ENCODE measurements at places on chromosomes 6 and 20.

GRCh38 chr6:98695091-98695801 is 139.1 kb upstream of the POU3F2 start:
- DNase-seq: no peak

- no peak for DNase-seq
Measured at GRCh38 chr20:50887576-50887975, 43.7 kb downstream of the ADNP start.

- DNase-seq: no peak
Measured at GRCh38 chr6:127182501-127182900, 64.0 kb downstream of the RSPO3 start.

DNA sequence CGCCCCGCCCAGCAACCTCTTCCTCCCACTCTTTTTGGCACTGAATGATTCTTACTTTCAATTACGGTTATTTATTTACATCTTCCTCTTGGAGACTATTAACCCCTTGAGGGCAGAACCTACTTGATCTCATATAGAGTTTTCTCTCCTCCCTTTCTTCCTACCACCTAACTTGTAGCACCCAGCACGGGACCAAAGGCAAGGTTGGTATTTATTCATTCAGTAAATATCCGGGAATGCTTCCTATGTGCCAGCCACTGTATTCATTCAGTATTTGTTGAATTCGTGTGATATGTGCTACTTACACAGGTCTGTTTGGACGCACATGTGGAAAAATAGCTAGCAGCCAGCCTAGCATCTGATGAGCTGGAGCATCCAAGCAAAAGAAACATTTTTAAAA is 1.3 kb upstream of the CNKSR3 start:
- DNase-seq: no peak

- peak; percentile 85 for DNase-seq
Measured at GRCh38 chr6:154258064-154258757, 98.4 kb downstream of the IPCEF1 start.

GRCh38 chr20:23050076-23050838 is 785 bp upstream of the THBD start:
- DNase-seq: peak; percentile 73

DNA sequence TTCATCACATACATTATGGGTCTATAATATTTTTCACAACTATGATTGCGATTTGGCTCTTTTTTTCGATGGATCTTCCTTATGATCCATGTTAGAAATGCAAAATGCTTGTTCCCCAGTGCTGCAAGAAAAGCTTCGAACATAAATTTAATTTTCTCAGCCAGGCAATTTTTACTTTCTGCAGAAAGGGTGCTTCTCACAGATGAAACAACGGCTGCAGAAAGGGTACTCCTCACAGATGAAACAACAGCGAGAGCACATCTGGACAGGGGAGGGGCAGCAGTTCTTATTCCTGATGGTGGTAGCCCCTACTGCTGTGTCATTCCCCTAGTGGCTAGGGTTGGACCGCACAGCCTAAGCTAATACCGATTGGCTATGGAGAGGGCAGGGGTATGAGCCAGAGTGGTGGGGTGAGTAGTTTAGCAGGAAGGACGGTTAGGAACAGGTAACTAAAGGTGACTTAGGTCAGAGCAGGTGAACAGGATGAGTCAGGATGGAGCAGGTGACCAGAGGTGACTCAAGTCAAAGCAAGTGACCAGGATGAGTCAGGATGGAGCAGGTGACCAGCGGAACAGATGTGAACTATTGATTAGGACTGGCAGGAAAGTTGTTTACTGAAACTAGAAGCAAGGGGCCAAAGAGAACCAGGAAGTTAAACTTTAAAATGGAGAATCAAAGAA is 13.4 kb upstream of the TREML4 start:
- no peak for DNase-seq

GRCh38 chr20:2932498-2932897 is 59.2 kb downstream of the PTPRA start:
- DNase-seq: no peak

- no peak for DNase-seq
Measured at GRCh38 chr6:13226071-13226470, 102.3 kb downstream of the TBC1D7 start.

- peak; percentile 43 for DNase-seq
Measured at GRCh38 chr20:9912858-9913434, 74.1 kb upstream of the PAK5 start.

DNA sequence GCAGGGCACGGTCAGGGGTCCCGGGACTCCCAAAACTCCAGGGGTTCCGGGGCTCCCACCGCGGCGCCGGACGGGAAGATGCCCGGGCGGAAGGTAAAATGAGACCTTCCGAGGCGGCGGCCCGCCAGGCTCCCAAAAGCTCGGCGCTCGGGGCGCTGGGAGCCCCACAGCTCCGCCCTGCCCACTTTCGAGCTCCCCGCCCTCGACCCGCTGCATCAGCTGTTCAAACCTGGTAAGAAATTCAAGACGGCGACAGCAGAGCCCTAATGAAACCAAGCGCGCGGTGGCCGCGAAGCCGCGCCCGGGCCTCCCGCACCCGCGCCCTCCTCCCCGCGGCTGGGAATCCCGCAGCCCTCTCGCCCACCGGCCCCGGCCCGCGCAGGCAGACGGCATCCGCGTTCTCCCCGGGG is 369 bp downstream of the SLC4A11 start:
- peak; percentile 59 for DNase-seq

DNA sequence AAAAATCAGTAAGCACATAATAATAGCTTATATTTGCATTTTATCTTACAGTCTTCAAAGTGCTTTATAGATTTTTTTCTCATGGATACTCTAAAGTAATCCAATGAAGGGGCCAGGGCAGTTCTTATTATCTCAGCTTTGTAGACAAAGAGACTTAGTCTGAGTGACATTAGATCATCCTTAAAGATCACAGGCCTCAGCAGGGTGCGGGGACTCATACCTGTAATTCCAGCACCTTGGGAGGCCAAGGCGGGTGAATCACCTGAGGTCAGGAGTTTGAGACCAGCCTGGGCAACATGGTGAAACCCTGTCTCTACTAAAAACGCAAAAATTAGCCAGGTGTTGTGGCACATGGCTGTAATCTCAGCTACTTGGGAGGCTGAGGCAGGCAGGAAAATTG is 14.5 kb downstream of the FERMT1 start:
- no peak for DNase-seq

DNA sequence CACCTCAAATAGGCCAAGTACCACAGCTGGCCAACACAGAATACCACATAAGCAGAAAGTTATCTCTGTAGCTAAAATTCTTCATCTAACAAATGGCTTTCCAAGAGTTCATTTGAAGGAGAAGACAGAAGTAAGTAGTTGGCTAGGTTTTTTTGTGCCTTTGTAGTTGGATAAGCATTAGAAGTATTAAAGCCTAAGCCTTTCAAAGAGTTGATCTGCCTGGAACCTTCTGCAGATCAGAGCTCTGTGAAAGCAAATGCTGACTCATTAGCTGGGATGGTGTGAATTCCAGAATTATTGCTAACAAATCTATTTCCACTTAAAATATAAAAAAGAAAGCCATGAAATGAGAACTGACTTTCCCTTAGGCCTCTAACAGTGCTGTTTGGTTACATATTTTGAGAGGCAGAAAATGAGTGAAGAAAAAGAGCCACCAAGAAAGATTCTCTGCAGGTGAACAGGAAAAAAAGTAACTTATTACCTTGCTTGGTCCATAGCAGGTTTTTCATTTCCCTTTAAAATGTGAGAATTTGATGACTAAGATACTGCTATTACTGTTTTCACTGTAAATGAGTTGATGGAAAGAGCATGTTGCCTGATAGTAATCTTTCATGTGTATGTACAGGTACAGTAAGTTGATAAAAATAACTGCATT is 763.2 kb upstream of the FLRT3 start:
- DNase-seq: no peak

DNA sequence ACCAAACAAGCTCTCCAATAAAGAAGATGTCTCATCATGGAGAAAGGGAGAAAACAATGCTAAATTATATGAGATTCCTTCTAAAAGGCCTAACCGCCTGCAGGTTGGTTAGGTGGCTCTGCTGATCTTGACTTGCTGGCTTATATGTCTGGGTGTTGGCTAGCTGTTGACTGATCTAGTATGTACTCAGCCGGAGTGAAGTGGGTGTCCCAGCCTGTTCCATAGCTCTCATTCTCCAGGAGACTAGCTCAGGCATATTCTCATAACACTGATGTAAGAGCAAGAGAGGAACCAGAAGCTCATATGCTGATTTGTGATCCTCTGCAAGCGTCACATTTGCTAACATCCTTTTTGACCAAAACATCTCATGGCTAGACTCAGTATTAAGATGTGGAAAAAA is 473.0 kb downstream of the BMP2 start:
- DNase-seq: no peak

DNA sequence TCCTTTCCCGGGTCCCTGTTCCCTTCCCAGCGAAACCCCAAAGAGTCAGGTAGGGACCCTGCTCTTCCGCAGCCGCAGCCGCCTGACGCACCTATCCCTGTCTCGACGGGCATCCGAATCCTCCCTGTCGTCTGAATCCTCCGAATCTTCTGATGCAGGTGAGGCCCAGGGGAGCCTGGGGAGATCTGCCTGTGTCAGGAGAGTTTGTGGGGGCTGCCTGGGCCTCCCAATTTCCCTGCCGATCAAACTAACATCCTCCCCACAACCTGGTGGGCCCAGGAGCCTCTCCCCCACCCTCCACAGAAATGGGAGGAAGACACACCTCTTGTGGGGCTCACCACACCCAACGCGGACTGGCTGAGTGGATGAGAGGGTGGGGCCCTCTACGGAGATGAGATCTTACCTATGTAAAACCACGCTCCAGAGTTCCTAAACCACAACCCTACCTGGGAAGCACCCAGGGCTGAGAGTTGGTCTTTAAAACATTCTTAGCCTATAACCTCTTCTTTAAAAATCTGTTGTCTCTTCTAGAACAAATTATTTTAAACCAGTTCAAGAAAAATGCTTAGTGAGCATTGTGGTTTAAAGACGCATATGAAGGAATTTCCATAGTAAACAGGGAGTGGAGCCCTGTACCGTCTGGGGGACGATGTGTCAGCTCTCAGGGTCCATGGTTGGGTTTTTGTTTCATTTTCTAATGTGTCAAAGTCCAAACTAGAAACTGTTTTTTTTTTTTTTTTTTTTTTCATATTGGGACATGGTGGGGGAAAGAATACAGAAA is 1.7 kb downstream of the CDC25B start:
- DNase-seq: no peak

- no peak for DNase-seq
Measured at GRCh38 chr20:43922614-43923013, 8.0 kb downstream of the TOX2 start.

DNA sequence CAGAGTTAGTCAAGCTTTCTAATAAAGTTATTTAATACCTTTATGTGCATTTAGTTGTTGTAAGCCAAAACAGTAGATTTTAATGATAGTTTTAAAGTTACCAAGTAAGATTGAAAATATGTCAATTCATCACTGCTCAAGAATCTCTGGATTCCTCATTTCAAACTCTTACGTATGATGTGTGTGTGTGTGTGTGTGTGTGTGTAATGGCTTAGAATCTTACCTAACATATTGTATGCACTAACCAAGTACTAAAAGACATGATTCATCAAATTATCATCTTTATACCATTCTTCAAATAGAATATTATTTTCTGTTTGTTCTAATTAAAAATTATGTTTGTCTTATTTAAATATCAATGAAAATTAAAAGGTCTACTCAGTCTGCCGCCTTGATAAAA is 41.5 kb upstream of the ZNF337 start:
- no peak for DNase-seq

- no peak for DNase-seq
Measured at GRCh38 chr6:4880363-4880762, 104.2 kb downstream of the CDYL start.

- DNase-seq: no peak
Measured at GRCh38 chr6:125200941-125201340, 47.4 kb downstream of the TPD52L1 start.

- no peak for DNase-seq
Measured at GRCh38 chr6:45388328-45388727, 10.6 kb upstream of the SUPT3H start.

GRCh38 chr6:6246544-6246943 is 73.9 kb downstream of the F13A1 start:
- peak; percentile 16 for DNase-seq

DNA sequence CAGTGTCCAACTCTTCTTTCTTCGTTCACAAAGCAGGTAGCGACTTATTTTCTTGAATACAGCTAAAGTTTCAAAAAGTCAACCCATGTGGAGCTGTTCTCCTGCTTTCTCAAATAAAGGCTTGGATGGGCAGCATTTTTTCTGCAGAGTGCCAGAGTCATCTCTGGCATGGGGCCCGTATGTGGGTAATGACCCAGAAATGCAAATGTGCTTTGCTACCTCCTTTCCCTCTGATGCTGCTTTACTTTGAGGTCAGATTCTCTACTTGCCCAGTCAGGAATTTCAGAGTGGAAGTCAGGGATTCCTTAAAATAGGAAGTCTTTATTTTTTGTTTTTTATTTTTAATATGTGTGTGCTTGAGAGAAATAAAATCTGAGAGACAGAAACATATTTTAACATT is 4.9 kb downstream of the NKAIN2 start:
- no peak for DNase-seq

GRCh38 chr20:55668631-55669030 is 336.7 kb downstream of the CBLN4 start:
- no peak for DNase-seq

GRCh38 chr6:2044192-2044591 is 201.2 kb downstream of the GMDS start:
- no peak for DNase-seq

- DNase-seq: no peak
Measured at GRCh38 chr6:88380618-88381288, 214.6 kb upstream of the CNR1 start.

- DNase-seq: no peak
Measured at GRCh38 chr6:39053854-39054576, 5.4 kb downstream of the GLP1R start.

- peak; percentile 47 for DNase-seq
Measured at GRCh38 chr20:33811776-33812151, 616 bp downstream of the CHMP4B start.

- peak; percentile 97 for DNase-seq
Measured at GRCh38 chr20:23156170-23156841, 70.2 kb upstream of the CD93 start.

DNA sequence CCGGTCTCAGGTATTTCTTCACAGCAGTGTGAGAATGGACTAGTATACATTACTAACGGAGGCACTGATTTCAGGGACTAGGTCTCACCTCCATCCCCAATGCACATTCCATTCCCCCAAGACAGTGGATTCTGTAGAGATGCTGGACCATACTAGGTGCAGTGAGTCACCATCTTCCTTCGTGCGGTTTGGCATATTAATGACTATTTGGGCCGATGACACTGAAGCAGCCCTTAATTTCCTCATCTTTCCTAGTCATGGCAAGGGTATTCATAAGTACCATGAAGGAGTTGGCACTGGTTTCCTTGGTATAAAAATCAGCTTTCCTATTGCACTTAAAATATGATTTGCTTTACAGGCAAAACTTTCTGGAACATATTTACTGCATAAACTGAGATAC is 121.4 kb upstream of the TRAF3IP2 start:
- DNase-seq: no peak

All from NB4 (cell line).